T-helper 2 cell (primary cell): ENCODE measurements at places on chromosomes 11 and 22.
A peak's percentile ranks its signal among the peaks of the same experiment; 100 is the strongest.

GRCh38 chr11:16909359-16910035 lies 104.7 kb downstream of the PLEKHA7 start:
- no peak for DNase-seq

GRCh38 chr11:11709447-11710239 lies 87.8 kb upstream of the GALNT18 start:
- DNase-seq = no peak

DNA sequence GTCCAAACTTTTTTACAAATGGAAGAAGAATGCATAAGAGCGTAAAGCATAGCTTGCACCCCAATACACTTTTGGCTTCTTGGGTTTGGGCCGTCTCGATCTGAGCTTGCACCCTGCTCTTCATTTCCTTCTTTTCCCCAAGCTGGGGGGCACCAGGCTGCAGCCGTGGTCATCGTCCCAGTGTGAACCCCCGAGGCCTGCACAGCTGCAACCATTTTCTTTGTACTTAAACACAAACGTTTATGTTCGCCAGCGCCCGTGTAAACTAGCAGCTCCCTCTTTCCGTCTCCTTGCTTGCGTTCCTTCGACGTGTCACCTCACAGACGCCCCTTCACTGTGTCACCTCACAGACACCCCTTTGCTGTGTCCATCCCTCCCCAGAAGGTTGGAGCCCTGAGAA lies 10.1 kb downstream of the KRTAP5-5 start:
- DNase-seq = no peak

DNA sequence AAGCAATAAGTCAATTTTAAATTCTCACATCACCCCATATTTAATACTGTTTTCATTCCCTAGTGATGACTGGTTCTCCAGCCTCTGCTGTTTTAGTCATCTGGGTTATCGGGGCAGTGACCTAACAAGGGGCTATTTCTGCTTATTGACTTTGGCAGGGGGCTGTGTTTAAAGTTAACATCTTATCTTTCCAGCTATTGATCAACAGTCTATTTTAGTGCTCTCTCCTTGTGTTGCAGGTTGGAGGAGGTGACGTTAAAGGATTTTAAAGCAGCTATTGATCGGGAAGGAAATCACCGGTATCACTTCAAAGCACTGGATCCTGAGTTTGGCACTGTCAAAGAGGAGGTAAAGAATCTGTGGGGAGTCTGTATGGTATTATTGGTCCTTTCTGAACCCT lies 7.7 kb upstream of the DLAT start:
- no peak for DNase-seq

DNA sequence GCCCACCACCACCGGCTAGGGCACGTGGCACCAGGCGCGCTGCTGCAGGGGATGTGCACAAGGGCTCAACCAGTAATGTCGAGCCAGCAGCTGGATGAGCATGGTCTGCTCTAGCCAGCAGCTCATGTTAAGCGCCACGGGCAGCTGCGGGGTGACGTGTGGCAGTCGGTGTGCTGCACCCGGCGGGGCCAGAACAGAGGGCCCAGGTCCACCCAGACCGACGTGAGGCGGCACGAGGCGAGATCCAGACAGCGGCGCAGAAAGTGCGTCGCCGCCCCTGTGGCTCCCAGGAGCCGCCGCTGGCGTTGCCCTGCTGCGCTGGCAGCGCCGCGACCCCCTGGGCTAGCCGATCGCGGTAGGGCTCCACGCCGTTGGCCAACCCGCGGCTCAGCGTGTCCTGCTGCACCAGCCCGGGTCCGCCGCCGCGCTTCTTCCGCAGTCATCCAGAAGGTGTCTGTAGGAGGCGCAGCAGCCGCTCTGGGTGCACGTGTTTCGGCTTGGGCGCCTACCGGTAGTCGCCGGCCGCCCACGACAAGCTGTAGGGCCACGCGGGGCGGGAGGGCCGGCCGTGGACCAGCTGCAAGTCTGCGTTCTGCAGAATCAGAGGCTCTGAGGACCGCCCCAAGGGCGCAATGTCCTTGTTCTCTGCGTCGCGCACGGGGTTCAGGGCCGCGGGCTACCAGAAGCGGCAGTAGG lies 4.6 kb upstream of the GALR3 start:
- DNase-seq = peak; percentile 40

DNA sequence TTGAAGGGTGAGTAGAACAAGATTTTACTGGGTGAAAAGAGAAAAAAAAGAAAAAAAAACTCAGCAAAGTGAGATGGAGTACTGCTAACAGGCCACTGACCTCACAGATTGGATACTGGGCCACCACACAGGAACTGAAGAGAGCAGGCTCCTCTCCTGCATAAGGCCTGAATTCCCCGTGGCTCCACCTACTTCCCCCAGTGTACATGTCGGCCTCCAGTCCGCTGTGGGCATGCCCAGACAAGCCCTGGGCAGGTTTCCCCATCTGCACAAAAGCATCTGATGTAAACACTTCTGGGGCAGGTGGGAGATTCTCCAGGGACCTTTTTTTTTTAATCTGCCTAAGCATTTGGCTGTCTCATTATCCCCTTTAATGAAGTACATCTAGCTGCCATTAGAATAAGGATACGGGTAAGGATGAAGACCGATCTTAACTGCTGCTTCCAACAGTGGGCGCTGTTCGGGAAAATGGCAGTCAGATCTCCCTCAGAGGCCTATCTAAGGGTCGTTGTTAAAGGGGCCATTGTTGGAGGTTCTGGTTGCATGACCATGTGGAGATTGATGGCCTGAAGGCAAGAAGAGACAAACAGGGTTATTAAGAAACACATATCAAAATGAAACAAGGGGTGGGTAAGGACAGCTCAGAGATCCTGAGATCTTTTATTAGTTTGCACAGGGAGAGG lies 48.5 kb downstream of the MS4A13 start:
- DNase-seq = no peak

- DNase-seq = no peak
Observed at GRCh38 chr11:113906038-113906437, 1.4 kb downstream of the HTR3B start.

DNA sequence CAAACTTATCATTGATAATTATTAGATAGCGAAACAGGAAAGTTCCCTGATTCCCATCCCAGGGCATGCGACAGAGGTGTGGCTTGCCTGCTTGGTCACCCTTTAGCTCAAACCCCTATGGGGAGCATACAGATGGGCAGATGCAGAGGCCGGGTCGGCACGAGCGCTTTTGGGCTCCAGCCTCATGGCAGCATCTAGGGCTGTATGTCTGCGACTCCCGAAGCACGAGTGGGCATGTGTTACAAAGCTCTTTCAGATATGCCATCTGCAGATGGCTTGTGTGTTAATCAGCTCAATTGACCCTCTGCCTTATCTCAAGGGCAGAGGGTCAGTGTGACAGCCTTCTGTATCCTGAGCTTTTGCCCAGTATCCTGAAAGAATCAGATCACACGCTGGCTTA lies 2069.3 kb upstream of the RAG2 start:
- DNase-seq = no peak

DNA sequence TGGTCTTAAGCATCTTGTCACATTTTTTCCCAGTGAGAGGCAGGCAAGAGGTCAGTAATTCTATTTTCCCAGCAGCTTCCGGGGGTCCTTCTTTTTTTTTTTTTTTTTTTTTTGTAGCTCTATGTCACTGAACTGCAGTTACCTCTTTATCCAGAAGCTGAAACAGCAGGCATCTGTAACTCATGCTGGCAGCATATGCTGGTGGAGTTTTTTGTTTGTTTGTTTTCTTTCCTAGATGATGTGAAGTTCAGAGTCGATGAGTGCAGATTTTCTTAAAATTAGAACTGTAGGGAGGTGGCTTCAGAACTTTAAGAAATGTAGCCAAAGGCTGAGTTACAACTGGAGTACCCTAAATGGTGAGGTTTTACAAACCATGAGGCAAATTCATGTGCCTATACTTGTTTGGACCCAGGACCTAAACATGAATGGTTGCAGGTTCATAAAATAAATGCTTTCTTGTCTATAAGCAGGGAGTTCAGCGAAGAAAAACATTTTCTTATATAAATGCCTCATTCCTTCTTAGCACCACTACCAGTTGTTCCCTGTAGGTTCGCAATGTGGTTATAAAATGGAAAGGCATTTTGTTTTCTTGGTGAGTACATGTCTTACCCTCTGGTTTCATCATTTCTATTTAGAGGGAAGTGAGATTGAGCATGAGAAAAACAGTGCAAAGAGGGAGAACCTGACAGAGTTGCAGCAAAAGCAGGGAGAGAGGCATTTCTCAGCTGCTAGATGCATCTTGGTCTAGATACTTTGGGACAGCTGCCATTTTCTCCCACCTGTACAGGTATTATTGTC lies 84.0 kb downstream of the TRIM44 start:
- no peak for DNase-seq

GRCh38 chr22:49426618-49427266 lies 400.9 kb downstream of the BRD1 start:
- no peak for DNase-seq

- no peak for DNase-seq
Observed at GRCh38 chr11:16873289-16873688, 134.8 kb downstream of the C11orf58 start.

GRCh38 chr11:78416285-78417174 lies 1.1 kb downstream of the GAB2 start:
- DNase-seq = peak; percentile 91

GRCh38 chr11:112784323-112785073 lies 176.7 kb upstream of the NCAM1 start:
- no peak for DNase-seq

- no peak for DNase-seq
Observed at GRCh38 chr11:111913031-111913861, 712 bp downstream of the HSPB2 start.

DNA sequence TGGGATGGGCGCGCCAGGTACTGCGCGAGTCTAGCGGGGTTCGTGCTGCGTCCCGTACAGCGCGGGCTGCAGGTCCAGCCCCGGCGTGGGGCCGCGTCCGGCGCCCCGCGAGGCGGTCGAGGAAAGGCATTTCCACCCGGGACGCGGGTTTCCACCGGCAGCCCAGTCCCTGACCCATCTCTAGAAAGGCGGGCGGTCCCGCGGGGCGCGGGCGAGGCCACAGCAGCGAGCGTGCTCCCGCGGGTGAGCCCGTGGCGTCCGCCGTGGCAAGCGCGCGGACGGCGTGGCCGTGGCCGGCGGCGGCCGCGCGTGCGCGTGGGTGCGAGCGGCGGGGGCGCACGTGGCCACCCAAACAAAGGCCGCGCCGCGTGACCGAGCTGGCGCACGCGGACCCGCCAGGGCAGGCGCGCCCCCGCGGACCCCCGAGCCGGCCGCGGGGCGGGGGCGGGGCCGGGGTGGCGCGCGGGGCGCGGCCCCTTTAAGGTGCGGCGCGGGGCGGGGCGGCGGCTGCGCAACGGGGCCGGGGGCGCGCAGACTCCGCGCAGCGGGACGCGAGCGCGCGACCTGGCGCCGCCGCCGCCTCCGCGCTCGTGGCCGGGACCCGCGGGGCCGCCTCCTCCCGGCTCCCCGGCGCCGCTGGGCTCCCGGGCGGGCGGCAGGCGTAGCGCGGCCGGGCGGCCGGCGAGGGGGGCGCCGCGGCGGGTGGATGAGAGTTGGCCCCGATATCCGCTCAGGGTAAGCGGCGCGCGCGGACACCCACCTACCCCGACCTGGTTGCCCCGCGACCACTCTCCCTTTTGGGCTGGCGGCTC lies 39.3 kb upstream of the CELSR1 start:
- DNase-seq = peak; percentile 59

DNA sequence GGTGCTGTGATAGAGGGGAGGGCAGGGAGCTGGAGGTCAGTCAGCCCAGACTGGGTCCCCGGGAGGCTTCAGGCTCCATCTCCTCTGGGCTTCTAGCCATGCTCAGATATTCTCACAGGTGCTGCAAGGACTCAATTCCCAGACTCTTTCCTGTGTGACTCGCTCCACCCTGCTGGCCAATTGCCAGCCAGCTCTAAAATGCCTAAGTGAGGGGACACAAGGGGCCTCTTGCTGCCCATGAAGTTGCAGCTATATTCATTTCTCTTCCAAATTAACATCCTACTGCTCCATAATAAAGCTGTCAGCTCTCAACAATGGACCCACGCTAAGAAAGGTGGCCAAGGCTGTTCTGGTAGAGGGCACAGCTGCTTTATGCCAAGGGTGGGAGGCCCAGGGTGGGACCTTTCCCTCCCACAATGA lies 101.5 kb downstream of the PLEKHA7 start:
- DNase-seq = no peak

DNA sequence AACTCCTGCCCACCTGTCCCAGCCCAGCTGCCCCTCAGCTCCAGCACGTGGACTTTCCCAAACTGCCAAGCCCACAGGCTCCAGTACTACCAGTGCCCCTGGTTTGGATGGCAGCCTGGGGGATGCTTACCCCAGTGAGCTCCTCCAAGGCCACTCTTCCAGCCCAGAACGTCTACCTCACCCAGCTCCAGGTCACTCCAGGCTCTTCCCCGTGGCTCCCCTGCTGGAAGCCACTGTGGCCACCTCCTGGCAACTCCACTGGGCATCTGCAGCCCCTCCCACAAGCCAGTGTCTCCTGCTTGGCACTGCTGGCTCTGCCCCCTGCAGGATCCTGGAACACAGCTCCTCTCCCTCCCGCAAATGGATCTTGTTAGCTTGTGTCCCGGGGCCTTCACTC lies 29.3 kb downstream of the LMO1 start:
- DNase-seq = no peak

DNA sequence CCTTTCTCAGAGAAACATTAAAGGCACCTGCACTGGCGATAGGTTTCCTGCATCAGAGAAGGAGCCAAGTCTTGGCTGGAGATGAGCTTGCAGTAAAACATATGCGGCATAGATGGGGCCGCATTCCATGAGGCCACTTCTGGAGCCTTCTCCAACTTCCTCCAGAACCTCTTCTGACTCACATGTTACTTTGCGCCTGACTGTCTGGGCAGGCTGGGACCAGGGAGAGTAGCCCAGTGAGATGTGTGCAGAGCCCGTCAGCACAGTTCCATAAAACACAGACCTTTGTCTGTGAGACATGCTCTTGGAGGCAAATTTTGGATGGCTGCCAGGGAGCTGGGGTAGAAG lies 55.4 kb upstream of the BID start:
- no peak for DNase-seq

GRCh38 chr22:23789638-23790037 lies 2.9 kb downstream of the SMARCB1 start:
- no peak for DNase-seq

DNA sequence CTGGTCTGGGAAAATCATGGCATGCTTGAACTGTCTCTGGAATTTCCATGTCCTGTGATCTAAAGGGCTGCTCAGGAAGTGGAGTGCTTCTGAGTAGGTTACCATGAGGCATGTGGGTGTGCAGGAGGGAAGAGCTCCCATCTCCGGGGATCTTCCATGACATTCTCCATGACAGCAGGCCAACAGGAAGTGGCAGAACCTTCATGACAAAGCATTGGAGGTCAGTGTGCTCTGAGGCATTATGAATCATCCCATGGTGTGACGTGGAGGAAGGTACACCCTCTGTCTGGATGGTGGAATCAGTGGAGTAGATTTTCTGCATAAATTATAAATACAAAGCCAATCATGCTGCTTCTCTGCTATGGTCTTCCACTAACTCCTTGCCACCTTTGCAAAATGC lies 139.6 kb upstream of the E2F8 start:
- no peak for DNase-seq

DNA sequence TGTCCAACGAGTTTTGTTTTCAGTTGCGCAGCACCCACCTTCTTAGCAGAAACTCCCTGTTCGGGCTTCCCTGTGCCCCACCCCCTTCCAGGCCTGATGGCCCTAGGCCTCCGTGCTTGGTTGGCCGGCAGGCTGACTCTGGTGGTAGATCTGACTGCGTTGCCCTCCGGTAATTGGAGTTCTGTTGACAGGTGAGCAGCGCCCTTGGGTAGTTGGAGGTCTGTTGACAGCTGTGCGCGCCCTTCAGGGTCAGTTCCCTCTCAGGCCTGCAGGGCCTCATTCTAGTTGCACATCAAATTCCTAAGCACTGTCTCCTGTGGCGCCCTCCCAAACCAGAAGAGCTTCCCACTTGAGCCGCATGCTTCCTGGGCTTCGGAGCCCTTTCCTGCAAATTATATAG lies 776 bp downstream of the DGCR6 start:
- no peak for DNase-seq

- DNase-seq = no peak
Observed at GRCh38 chr11:30446520-30446919, 123.6 kb downstream of the ARL14EP start.
